ENCODE measurements at places on chromosomes 3 and 15.

- DNase-seq, result no peak
- no peaks in the 10 kb centered on the region for H3K36me3 ChIP-seq
- H3K4me3 ChIP-seq, result no peak overlapping the region
Measured at GRCh38 chr3:112297714-112298113, 3.7 kb upstream of the SLC9C1 start.

DNA sequence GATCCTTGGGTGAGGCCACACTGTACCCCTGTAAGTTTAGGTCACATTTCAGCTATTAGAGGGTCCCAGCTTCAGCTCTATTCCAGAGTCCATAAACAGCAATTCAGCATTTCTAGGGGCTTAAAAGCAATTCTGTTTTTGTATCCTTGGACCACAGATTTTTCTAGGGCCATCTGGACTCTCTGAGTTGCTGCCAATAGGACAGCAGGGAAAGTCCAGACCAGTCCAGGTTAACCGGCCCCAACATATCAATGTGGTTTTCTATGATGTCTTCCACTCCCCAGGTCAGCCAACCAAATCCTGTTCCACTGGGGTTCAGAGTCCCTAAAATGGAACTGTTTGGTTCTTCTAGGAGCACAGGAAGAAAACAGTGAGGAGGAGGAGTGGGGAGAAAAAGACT is 40.0 kb downstream of the TYRO3 start:
- H3K27me3 ChIP-seq, result no peaks in the 10 kb centered on the region
- H3K4me1 ChIP-seq, result no peaks in the 10 kb centered on the region
- H3K27ac ChIP-seq, result no peak overlapping the region
- no peaks in the 10 kb centered on the region for H3K36me3 ChIP-seq
- no peak overlapping the region for H3K4me3 ChIP-seq
- DNase-seq, result no peak

DNA sequence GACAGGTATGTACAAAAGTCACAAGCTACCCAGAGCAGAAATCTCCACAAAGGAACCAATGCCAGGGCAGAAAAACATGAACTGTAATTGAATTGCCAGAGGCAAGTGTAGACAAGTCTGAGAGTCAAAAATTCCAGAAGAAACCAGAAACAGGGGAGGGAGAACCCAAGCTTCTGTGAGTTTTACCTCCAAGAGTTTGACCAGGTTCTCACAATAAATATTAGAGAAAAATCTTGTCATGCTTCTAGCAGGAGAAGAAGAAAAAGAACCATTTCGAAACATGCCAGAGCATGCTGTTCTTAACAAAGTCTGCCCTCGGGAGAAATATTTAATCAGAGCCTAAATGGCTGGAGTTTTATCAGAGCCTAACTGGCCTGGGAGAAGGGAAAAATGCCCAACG is 32.5 kb upstream of the AP3B2 start:
- peak overlapping the region; percentile 45 for H3K27ac ChIP-seq
- peak; percentile 15 for DNase-seq
- H3K36me3 ChIP-seq, result no peaks in the 10 kb centered on the region
- no peaks in the 10 kb centered on the region for H3K27me3 ChIP-seq
- H3K4me1 ChIP-seq, result no peaks in the 10 kb centered on the region

GRCh38 chr3:138747225-138747624 is 87.5 kb downstream of the PIK3CB start:
- no peak for DNase-seq
- H3K27ac ChIP-seq, result no peak overlapping the region
- H3K4me3 ChIP-seq, result no peak overlapping the region
- H3K4me1 ChIP-seq, result no peaks in the 10 kb centered on the region
- H3K36me3 ChIP-seq, result no peaks in the 10 kb centered on the region
- H3K27me3 ChIP-seq, result no peaks in the 10 kb centered on the region

DNA sequence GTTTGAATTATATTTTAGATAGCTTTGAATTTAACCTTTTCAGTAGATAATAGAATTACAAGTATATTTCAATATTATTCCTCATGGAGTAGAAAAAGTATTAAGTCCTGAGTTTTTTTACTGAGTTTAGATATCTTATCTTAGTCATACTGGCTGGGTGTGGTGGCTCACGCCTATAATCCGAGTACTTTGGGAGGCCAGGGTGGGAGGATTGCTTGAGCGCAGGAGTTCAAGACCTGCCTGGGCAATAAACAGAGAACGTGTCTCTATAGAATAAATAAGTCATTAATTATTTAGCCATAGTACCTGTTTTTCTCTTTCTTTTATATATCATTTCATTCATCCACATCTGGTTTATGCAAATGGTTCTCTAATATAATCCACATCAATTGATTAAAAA is 9.9 kb downstream of the RAP2B start:
- H3K4me1 ChIP-seq, result no peaks in the 10 kb centered on the region
- H3K27ac ChIP-seq, result no peak overlapping the region
- no peak overlapping the region for H3K4me3 ChIP-seq
- DNase-seq, result no peak
- no peaks in the 10 kb centered on the region for H3K36me3 ChIP-seq

DNA sequence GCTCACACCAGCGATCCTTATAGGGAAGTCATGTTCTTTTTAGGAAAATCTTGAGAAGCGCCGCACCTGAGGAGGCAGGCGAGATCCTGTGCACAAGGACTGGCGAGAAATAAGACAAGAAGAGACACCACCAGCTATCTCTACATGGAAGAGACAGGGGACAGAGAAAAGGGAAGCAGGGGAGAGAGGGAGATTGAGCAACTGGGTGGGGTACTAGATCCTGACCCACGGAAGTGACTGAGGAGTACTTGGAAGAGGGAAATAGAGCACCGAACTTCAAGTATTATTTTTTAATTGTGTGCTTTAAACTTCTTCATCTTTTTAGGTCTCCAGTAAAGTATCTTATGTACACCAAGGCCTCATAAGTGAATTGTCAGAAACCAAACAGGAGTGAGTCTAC is 742.0 kb upstream of the LMCD1 start:
- no peaks in the 10 kb centered on the region for H3K27me3 ChIP-seq
- no peak for DNase-seq
- H3K4me1 ChIP-seq, result no peaks in the 10 kb centered on the region
- H3K4me3 ChIP-seq, result no peak overlapping the region
- H3K36me3 ChIP-seq, result no peaks in the 10 kb centered on the region
